ENCODE measurements at places on chromosomes 16 and 17.

DNA sequence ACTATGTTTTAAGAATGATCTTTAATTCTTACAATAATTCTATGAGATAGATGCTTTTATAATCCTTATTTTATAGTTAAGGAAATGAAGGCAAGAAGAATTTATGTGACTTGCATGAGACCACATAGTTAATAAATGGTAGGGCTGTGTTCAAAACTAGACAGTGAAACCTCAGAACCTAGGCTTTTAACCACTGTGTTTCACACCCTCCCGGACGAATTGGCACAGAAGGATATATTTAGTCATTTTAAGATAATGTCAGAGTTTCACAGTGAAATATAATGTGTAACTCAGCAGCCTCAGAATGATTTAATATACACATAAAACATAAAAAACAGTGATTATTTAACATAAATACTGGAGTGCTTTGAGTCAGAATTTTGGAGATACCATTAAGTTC, 57.0 kb downstream of the NSRP1 start:
- no peaks in the 10 kb centered on the region for H3K27me3 ChIP-seq
- H3K36me3 ChIP-seq: peaks cover 36% of the 10 kb centered on the region
- H3K4me3 ChIP-seq: no peak overlapping the region
- no peak for DNase-seq

DNA sequence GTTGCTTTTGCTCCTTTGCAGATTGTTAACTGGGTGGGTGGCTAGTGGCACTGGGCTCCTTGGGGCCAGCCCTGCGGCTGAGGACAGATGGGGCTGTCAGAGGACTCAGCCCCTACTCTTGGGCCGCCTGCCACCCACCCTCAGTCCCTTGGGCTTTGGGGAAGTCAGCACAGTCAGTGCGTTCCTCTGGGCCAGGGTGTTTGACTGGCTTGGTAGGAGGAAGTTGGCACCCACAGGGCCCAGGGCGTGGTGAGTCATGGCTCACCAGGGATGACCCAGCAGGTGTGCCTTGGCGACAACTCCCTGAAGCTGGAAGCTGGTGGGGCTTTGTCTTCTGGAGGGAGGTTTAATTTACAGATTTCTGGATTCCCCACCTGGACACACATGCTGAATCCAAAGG, 32.4 kb downstream of the HAPSTR1 start:
- H3K27me3 ChIP-seq: no peaks in the 10 kb centered on the region
- no peak overlapping the region for H3K4me3 ChIP-seq
- peaks cover 6% of the 10 kb centered on the region for H3K36me3 ChIP-seq
- H3K27ac ChIP-seq: no peak overlapping the region
- DNase-seq: no peak

DNA sequence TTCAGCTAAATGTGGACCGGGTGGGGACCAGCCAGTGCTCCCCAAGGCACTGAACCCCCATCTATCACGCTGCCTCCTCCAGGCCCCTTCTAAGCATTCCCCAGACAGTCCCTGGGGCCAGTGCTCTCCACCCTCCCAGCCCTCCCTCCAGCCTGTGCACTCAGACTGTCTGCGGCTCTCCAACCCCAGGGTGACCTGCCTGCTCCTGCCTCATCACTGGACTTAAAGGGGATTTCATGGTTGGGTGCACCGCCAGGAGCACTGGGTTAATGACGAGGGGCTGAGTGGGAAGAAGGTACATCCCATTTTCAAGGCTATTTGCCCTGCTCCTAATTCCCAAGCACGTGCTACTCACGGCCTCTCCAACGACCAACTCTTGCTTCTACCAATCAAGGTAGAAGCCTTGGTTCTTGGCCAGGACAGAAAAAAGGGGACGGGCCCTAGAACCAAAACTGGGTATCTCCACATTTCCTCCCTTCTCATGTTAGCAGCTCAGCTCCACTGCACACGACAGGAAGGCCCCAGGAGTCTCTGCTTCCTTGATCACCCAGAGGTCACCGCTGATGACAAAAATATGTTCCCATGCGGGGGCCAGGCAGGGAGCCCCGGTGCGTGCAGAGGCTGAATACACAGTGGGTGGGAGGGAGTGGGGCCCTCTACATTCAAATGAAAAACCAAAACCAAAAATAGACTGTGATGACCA, 3.5 kb upstream of the ABR start:
- no peaks in the 10 kb centered on the region for H3K36me3 ChIP-seq
- H3K4me3 ChIP-seq: no peak overlapping the region
- no peak overlapping the region for H3K27ac ChIP-seq
- H3K4me1 ChIP-seq: peaks cover 8% of the 10 kb centered on the region

DNA sequence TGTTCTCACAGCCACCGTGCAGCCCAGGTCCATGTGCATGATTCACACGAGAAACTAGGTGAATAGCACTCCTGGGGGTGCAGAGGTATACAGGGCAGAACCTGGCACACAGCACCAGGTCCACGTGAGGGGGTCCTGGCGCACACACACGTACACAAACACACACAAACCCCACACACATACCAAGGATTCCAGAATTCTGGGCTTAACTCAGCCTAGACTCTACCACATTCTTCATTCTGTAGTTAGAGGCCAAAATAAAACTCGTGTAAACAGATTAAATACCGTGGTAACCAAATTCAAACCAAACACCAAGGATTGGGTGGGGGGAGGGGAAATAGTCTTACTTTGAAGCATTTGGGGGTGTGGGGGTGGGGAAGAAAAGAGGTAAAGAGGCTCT, 58.5 kb downstream of the XYLT1 start:
- H3K36me3 ChIP-seq: no peaks in the 10 kb centered on the region
- no peaks in the 10 kb centered on the region for H3K4me1 ChIP-seq
- H3K27ac ChIP-seq: no peak overlapping the region
- no peak for DNase-seq
- H3K27me3 ChIP-seq: peaks cover 20% of the 10 kb centered on the region

DNA sequence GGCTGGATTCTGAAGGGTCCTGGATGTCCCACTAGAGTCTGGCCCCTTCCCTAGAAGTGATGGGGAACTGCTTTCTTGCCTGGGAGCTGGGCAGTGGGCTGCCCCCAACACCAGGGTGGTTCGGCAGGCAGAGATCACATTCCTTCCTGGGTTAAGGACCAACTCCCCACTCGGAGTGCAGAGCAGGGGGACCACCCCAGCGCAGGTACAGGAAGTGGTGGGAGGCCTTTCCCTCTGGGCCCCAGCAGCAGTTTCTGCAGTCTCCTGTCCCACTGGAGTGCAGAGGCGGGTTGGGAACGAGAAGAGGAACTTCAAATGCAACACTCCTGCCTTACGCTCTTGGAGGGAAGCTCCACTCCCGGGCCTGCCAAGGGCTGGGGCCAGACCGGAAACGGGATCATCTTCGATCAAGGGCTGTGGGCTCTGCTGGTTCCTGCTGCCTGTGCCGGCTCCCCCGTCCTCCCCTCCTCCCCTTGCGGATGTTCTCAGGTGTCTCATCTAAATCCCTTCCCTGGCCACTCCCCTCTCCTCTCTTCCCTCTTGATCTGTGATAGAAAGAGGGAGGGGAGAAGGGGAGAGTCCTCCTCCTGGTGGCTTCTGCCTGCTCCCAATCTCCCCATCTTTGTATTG, 9.0 kb upstream of the NGFR start:
- no peak overlapping the region for H3K27ac ChIP-seq
- no peak overlapping the region for H3K4me3 ChIP-seq
- DNase-seq: no peak

GRCh38 chr16:72723781-72724180, 324.1 kb downstream of the ZFHX3 start:
- H3K4me3 ChIP-seq: no peak overlapping the region
- no peak for DNase-seq
- H3K27ac ChIP-seq: no peak overlapping the region
- no peaks in the 10 kb centered on the region for H3K36me3 ChIP-seq

- no peaks in the 10 kb centered on the region for H3K4me1 ChIP-seq
- H3K36me3 ChIP-seq: peaks cover 4% of the 10 kb centered on the region
- H3K27me3 ChIP-seq: no peaks in the 10 kb centered on the region
- H3K4me3 ChIP-seq: no peak overlapping the region
- no peak overlapping the region for H3K27ac ChIP-seq
Observed at GRCh38 chr17:61683466-61683865, 92.4 kb upstream of the NACA2 start.

GRCh38 chr17:29154516-29155226, 25.5 kb downstream of the MYO18A start:
- peak overlapping the region; percentile 73 for H3K27ac ChIP-seq
- H3K4me1 ChIP-seq: peaks cover 100% of the 10 kb centered on the region
- no peaks in the 10 kb centered on the region for H3K27me3 ChIP-seq

DNA sequence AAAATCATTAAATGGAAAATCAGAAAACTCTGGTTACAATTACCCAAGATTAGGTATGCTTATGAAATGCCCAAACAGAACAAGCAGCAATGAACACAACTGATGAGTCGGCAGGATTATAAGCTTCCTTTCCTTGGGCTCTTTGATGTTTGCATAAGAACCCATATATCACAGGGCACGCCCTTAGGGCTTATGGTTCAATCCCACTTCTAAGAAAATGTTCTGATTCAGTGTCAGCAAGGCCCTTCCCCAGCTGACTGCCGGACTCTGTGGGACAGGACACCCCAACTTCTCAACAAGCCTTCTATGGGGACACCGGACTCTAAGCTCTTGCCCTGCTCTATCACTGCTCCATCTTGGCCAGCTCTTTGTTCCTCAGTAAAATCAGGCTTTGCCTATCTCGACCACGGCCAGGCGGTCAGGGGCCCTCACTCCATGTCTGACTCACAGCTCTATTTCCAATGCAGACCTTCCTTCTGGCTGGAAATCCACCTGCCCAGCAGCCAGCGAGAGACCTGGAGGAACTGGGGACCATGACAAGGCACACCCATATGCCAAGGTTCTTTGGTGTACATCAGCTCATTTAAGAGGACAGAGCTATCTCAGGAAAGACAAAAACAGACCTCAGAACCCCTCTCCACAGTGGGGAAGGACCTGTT, 26.8 kb downstream of the LITAFD start:
- H3K27ac ChIP-seq: no peak overlapping the region
- no peaks in the 10 kb centered on the region for H3K27me3 ChIP-seq
- DNase-seq: no peak
- H3K4me1 ChIP-seq: no peaks in the 10 kb centered on the region

GRCh38 chr16:68070249-68070730, 14.9 kb upstream of the NFATC3 start:
- no peaks in the 10 kb centered on the region for H3K4me1 ChIP-seq
- DNase-seq: no peak
- no peak overlapping the region for H3K27ac ChIP-seq

- H3K4me3 ChIP-seq: no peak overlapping the region
- no peak for DNase-seq
- peaks cover 32% of the 10 kb centered on the region for H3K4me1 ChIP-seq
- peaks cover 74% of the 10 kb centered on the region for H3K27me3 ChIP-seq
- H3K27ac ChIP-seq: no peak overlapping the region
- no peaks in the 10 kb centered on the region for H3K36me3 ChIP-seq
Observed at GRCh38 chr17:44976206-44976605, 8.1 kb upstream of the C1QL1 start.

DNA sequence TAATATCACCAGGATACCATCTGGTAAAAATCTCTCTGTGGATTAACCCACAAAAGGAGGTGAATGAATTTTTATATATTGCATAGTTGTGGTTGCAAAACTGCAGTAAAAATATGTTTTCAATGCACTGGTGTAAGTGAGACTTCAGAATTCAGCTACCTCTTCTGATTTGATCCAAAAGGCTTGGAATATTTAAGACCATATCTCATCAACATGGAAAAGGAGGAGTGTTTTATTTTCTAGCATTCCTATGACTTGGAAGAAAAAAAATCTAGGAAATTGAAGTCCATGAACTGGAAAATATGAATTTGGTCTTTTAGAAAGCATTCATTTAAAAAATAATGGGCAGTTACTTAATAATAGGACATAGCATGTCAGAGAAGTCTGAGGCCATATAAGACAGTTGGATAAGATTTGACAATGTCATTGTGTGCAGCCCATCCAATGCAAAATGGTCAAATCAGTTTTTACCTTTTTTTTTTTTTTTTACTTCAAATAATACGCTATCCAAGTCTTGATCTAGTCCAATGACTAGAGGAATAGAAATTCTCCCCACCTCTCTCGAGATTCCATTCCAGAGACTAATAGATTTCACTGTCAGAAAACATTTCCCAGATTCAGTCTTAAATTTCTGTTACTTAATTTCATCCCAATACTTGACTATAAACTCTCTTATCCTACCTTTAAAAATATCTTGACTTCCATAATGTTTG, 364.9 kb upstream of the PMFBP1 start:
- H3K4me3 ChIP-seq: no peak overlapping the region
- peaks cover 1% of the 10 kb centered on the region for H3K36me3 ChIP-seq
- no peaks in the 10 kb centered on the region for H3K27me3 ChIP-seq
- DNase-seq: no peak
- H3K27ac ChIP-seq: no peak overlapping the region
- H3K4me1 ChIP-seq: no peaks in the 10 kb centered on the region

DNA sequence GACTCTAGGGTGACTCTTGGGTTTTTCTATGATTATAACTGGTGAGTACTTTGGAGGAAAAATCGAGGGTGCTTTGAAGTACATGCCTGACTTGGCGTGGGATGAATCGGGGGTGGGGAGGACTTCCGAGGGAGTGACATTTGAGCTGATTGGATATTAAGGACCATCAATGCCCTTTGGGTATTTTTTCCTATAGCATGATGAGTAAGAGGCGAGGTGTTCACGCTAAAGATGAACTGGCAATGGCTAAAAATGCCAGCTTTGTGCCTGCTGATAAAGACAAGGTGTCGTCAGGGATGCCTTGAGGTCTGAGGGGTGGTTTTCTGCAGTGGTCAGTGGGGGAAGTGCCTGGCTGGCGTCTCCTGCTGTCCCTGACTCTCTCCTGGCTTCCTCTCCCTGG, 25.3 kb downstream of the USP43 start:
- no peaks in the 10 kb centered on the region for H3K36me3 ChIP-seq
- no peaks in the 10 kb centered on the region for H3K27me3 ChIP-seq
- DNase-seq: no peak

DNA sequence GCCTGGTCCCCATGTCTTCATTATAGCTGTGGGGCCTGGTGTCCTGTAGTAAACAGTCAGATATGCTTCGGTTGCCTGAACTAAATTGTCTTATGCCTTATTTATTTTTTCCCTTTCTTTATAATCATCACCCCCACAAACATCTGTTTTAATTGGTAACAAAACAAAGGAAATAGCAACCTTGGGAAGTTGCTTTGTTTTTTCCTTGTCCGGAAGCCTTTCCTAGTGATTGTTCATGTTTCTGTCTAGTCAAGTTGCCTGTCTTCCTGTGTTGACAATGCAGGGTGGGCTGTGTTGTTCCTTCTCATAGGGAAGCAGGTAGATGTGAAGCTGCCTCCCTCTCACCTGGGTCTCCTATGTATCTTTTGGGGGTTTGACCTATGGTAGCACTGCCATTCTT, 16.7 kb downstream of the PGS1 start:
- no peaks in the 10 kb centered on the region for H3K27me3 ChIP-seq
- H3K4me1 ChIP-seq: peaks cover 47% of the 10 kb centered on the region
- H3K27ac ChIP-seq: no peak overlapping the region
- DNase-seq: no peak

DNA sequence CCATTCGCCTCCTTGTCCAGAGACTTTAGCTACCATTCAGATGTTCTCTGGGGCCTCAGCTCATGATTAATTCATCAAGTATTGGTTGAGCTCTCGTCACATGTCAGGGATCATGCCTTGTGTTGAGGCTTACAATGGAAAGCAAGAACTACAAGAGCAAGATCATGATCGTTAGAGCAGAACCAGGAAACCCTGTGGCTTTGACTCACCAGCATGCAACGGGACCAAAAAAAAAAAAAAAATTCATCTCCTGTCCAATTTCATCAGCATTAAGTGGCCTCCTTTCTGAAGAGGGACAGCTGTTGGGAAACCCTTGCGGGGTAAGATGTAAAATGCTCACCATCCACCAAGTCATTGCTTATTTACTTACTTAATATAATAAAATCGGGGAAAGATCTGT, 12.1 kb upstream of the USP10 start:
- H3K4me1 ChIP-seq: peaks cover 40% of the 10 kb centered on the region
- H3K36me3 ChIP-seq: no peaks in the 10 kb centered on the region
- no peak overlapping the region for H3K4me3 ChIP-seq
